ENCODE measurements at places on chromosomes 13 and 19. TPM values are rescaled to one million over a fixed set of nuclear protein-coding genes. Genes with fewer than 3 reads are reported as not detected.

Gene RNF225
- 0.25 TPM for total RNA-seq

GRCh38 chr13:84553227-84553626 is 671.0 kb upstream of the SLITRK1 start:
- no peak for DNase-seq

DNA sequence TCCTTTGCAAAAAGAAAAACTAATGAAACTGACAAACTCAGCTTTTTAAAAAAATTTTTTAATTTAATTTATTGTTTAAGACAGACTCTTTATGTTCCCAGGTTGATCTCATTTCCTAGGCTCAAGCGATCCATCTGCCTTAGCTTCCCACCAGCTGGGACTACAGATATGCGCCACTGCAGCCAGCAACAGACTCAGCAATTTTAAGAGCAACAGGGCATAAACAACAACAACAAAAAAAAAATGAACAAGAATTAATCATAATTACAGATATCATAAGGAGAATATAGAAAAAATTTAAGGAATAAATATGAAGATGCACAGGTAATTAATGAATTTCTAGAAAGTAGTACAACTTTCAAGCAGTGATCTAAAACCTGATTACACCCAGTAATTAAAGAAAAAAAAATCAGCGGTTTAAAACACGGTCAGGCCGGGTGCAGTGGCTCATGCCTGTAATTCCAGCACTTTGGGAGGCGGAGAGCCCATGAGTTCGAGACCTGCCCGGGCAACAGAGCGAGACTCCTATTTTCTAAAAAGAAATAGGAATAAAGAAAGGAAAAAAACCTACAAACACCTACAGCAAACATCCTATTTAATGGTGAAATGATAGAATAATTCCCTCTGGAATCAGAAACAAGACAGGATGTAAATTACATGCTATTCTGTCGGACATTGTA is 1.4 kb downstream of the ZNF699 start:
- no peak for DNase-seq

DNA sequence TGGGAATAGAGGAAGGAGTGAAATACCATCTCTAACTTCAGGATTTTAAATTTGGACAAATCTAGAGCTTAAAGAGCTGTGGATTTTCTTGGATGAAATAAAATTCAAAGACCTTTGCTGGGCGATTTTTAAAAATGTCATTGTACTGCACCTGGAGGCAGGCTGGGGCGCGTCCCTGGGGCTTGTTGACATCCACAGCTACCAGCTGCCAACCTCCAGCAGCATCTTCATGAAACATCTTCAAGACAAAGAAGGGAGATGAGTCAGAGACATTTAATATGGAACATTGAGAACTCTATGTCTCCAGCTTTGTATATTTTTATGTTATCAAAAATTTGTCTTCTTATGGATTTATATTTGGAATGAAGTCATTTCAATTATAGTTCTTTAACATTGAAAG is 132.5 kb downstream of the NALCN start:
- no peak for DNase-seq

Gene FBN3
- 0.44 TPM for total RNA-seq

DNA sequence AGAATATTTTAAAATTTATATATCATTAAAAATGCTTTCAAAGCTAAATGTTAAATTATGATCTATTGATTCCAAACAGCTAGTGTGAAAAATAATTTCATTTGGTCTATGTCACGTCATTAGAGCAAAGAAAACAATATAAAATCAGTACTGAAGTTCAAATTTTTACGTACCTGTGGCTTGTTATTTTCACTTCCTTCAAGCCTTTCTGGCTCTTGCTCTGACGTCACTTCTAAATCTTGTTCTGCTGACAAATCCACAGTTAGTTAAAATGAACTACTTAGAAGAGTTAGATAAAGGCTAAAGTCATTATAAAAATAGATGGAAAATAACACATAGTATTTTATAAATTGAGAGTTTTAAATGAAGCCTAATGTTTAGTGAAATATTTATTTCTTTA is 147.7 kb upstream of the TUBA3C start:
- no peak for DNase-seq

Gene MYH14
- 81.4 TPM for total RNA-seq

Gene SLITRK6
- 0.09 TPM for total RNA-seq

DNA sequence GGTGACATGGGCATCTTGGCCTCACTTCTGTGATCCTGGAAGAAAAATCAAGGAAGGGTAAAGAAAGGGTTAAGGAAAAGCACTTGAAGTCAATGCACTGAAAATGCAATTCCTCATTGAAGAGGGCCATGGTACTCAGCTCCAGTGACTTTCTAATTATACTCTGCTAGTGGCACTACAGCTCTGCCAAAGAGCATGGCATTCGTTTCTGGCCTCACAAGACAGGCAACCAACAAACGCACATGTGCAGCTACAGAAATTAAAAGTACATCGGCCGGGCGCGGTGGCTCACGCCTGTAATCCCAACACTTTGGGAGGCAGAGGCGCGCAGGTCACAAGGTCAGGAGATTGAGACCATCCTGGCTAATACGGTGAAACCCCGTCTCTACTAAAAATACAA is 21.8 kb downstream of the SACS start:
- DNase-seq: no peak

Gene METTL21C
- total RNA-seq: not detected

Gene KLK10
- total RNA-seq: 0.63 TPM

Gene SIGLEC5
- not detected for total RNA-seq

Gene IL17D
- total RNA-seq: 0.44 TPM

Gene FGF21
- not detected for total RNA-seq

- DNase-seq: no peak
Measured at GRCh38 chr13:89554801-89555200, 1792.7 kb upstream of the MIR17HG start.

GRCh38 chr13:59746291-59746962 is 417.3 kb downstream of the DIAPH3 start:
- no peak for DNase-seq

- DNase-seq: no peak
Measured at GRCh38 chr19:51564791-51565190, 6.3 kb upstream of the ZNF175 start.

DNA sequence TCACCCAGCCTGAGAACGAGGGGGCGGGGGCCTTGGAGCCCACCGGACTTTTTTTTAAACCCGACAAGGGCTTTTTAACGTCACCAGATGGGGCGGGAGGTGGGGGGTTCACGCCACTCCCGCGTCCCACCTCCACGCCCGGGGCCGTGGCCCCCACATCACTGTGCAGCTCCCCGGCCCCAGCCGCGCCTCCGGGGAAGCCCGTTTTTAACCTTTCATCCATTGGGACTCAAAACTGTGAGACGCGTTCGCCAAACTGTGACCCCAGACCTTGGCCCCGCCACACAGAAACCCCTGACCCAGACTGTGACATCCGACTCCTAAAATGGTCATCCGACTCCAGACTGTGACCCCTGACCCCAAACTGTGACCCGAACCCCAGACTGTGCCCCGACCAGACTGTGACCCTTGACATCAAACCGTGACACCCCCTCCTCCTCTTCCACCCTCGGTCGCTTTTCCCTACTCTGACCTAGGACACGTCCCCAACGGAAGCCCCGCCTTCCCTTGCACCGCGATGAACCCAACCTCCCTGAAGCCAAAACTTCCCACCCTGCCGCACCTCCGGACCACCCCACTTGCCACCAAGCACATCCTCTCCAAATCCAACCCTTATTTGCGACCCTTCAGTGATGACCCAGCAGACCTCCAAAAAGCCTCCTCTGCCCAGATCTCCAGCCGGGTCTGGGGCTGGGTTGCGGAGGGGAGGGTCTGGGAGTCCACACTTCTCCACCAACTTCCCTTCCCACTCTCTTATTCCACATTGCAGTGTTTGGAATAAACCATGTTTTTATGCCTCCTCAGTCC is 1.5 kb upstream of the GRWD1 start:
- no peak for DNase-seq

DNA sequence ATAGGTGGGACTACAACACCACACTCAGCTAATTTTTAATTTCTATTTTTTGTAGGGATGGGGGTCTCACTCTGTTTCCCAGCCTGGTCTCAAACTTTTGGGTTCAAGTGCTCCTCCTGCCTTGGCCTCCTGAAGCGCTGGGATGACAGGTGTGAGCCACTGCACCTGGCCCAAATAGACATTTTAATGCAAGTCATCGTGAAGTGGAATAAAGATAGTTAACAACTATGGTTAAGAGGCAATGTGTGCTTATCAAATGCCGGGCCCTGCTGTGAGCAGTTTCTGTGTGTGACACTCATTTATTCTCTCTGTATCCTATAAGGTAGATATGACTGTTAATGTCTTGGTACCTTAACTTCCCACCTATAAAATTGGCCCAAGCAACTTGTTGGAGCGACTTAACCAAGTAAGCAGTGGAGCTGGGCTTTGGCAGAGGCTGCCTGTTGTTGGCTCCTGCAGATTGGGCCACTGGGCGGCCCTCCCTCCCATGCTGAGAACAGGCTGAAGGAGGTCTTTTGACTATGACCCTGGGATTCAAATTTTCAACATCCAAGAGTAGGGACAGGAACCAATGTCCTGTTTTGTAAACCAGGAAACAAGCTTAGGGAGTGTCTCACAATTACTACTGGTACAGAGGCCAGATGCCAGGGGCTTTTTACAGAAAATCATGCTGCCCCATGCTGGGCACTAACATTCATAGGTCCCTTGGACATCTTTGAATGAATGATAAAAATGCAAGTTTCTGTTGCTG is 450.7 kb downstream of the TSHZ3 start:
- DNase-seq: peak; percentile 24

- peak; percentile 75 for DNase-seq
Measured at GRCh38 chr19:49340069-49340864, 5.1 kb downstream of the CD37 start.

GRCh38 chr19:948842-949496 is 23.1 kb downstream of the ARID3A start:
- DNase-seq: no peak

GRCh38 chr19:29760752-29761502 is 45.9 kb upstream of the C19orf12 start:
- no peak for DNase-seq

All from kidney (tissue), 22 donors.